Karpas-422 (cell line): ENCODE measurements at places on chromosomes 1 and 21. TPM values are rescaled to one million over a fixed set of nuclear protein-coding genes. Genes with fewer than 3 reads are reported as not detected.

GRCh38 chr1:63873751-63874150, 99.9 kb downstream of the ROR1 start:
- H3K27me3 ChIP-seq: no peaks in the 10 kb centered on the region
- H3K36me3 ChIP-seq: no peaks in the 10 kb centered on the region
- no peak overlapping the region for H3K4me3 ChIP-seq
- no peak overlapping the region for H3K27ac ChIP-seq
- DNase-seq: no peak

The BNIPL gene
- total RNA-seq: 0.63 and 1.4 TPM in 2 replicates

The PTPN14 gene
- 0.40 and 0.56 TPM in 2 replicates for total RNA-seq

DNA sequence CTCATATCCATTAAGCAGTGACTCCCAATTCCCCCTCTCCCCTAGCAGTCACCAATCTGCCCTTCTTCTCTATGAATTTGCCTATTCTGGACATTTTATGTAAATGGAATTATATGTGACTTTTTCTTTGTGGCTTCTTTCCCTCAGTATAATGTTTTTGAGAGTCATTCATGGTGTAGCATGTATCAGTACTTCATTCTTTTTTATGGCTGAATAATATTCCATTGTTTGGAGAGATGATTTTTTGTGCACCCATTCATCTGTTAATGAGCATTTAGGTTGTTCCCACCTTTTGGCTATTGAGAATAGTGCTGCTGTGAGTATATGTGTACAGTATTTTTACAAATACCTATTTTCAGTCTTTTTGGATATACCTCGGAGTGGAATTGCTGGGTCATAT, 19.5 kb downstream of the OTUD3 start:
- H3K36me3 ChIP-seq: peaks cover 46% of the 10 kb centered on the region
- no peaks in the 10 kb centered on the region for H3K4me1 ChIP-seq
- DNase-seq: no peak
- H3K27me3 ChIP-seq: no peaks in the 10 kb centered on the region
